ENCODE measurements at places on chromosomes 7 and 10. TPM values are rescaled to one million over a fixed set of nuclear protein-coding genes. Genes with fewer than 3 reads are reported as not detected.

GRCh38 chr10:132697578-132698200 is 88.3 kb downstream of the NKX6-2 start:
- DNase-seq, result no peak

DNA sequence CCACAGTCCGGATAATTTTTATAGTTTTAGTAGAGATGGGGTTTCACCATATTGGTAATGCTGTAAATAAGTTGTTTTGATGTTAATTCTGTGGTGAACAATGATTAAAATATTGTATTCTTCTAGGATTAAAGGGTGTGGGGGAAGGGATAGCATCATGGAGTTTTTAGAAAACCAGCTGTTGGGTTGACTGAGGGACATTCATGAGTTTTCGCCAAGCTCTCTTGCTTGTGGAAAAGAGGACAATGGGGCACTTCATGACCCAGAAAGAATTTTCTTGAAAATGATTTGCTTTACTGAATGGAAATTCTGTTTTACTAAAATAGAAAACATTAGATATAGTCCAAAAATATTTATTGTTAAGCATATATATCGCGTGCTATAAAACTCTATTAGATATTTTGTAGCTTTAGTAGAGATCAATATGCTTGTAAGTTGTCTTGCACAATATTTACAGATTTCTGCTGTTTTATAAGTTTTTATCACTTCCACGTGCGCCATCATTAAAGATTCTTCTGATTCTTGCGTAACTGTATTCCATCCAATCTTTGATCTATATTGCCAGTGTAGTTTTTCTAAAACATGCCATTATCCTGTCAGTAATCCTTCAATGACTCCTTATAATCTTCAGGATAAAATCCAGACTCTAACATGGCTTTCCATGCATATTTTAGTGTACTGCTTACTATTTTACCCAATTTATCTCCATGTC is 41.8 kb downstream of the LCOR start:
- no peak for DNase-seq

Gene PNLIPRP1
- 0.33 TPM for polyA plus RNA-seq

Gene CCDC172
- 6.7 TPM for polyA plus RNA-seq

GRCh38 chr10:32271617-32272016 is 75.3 kb downstream of the EPC1 start:
- no peak for DNase-seq

- no peak for DNase-seq
Observed at GRCh38 chr7:2287745-2288144, 26.5 kb downstream of the SNX8 start.

- no peak for DNase-seq
Observed at GRCh38 chr10:62738916-62739315, 65.6 kb upstream of the ADO start.

All from testis (tissue), 5 donors.